ENCODE measurements at places on chromosomes 3 and 15.

DNA sequence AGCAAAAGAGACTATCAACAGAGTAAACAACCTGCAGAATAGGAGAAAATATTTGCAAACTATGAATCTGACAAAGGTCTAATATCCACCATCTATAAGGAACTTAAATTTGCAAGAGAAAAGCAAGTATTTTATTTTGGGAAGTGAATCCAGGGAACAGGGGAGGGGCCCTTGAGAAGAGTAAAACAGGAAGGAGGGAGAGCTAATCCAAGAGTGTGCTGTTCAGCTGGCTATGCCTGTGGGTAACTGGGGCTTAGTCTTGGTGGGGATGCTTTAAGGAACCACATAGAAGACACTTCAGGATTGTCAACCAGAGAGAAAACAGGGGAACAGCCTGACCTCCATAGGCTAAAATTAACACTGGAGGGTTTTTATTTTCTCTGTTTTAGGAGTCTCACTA, 3.9 kb upstream of the HHLA2 start:
- DNase-seq, result no peak

DNA sequence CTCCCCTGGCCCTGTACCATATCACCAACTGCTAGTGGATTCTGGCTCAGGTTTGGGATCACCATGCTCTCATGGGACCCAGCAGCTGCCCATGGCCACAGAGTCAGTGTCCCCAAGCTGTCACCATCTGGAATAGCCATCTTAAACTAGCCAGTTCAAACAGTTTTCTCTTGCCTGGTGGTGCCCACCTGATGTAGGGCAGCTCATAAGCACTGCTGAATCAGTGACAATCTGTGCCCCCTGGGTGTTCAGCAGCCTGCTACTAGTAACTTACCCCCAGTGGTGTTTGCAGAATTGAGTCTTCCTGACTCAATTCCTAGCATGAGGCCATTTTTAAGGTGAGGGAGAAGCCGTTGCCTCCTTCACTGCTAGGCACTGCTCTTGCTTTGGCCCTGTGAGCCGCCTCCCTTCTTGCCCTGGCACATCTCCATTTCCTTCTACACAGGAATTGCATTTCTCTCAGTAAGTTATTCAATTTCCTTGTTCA, 7.9 kb downstream of the RPSA start:
- peak; percentile 38 for DNase-seq

DNA sequence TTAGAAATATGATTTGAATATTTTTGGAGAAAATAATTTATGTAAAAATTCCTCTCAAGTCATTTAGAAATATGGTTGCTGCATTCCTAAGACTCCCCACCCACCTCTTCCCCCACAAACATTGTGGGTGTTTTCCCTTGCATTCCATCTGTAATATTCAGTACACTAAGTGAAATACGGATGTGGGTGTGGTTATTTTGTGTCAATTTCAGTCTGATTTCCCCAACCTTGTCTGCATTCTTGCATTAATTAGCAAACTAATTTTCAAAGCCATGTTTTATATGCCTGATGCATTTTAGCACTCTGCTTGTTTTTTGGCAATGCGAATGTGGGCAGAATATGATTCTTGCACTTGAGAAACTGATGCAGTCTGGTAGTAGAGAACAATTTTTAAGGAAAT, 408.3 kb upstream of the RGMA start:
- no peak for DNase-seq

DNA sequence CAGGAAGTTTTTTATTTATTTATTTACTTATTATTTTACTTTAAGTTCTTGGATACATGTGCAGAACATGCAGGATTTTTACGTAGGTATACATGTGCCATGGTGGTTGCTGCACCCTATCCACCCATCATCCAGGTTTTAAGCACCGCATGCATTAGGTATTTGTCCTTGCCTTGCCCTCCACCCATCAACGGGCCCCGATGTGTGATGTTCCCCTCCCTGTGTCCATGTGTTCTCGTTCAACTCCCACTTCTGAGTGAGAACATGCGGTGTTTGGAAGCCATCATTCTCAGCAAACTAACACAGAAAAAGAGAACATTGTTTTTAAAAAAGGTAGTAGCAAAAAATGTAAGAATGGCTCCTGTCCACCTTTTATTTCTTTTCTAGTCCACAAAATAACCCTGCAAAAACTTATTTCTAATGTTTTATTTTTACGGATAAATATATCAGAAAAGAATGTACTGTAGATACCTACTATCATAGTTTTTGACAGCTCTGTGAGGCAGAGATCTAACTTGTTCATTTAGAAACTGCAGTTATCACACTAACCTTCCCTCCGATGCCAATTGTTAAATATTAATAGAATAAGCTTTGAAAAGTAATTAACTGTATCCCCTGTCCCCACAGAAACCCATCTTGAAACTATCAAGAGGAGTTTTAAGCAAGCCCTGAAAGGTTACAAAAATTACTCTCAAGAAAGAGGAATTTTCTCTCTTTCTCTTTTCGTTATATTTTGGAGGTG, 189.2 kb downstream of the LPP start:
- no peak for DNase-seq

- no peak for DNase-seq
These were observed 698 bp downstream of the GRM7 start for GRCh38 chr3:6861625-6862000.

GRCh38 chr15:51737522-51738305, at the start of gene LYSMD2:
Gene LYSMD2, minus strand, starts transcription at chr15:51737655. Its CDS starts 33 bp downstream, at chr15:51737622.
- DNase-seq, result no peak

- no peak for DNase-seq
These were observed 3.7 kb upstream of the TMED3 start for GRCh38 chr15:79307251-79307650.

DNA sequence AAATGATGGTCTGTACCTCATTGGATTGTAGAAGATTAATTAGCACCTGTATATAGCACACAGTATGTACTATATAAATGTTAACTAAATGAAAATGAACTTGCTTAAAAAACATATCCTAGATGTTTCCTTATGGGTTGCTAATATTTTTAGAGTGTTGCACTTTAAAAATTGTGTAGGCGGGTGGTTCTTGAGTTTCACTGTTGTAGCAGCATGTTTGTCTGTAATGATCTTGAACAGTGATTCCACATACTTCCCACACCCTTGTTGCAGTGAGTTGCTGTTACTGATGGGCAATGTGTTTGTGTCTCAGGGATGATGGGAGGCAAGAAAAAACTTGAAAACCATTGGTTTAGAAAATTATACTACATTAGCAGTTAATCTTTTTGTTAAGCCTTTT, 22.0 kb downstream of the USP3 start:
- DNase-seq, result no peak

DNA sequence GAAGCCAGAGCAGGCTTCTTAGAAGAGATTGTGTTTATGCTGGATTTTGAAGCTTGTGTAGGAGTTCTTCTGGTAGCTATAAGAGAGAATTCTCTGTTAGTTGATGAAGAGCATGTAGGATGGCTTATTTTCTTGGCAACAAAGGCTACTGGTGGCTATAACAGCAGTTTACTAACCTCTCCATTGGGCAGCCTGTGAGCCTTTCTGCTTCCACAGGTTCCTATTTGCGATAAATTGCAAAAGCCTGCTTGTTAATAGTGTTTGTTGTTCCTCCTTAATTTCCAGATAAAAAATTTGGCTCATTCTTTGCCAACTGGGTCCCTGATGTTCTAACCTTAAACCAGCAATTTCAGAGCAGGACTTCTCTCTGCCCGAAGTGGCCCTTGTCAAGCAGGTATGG, 290.6 kb upstream of the TRIM42 start:
- DNase-seq, result peak; percentile 44

DNA sequence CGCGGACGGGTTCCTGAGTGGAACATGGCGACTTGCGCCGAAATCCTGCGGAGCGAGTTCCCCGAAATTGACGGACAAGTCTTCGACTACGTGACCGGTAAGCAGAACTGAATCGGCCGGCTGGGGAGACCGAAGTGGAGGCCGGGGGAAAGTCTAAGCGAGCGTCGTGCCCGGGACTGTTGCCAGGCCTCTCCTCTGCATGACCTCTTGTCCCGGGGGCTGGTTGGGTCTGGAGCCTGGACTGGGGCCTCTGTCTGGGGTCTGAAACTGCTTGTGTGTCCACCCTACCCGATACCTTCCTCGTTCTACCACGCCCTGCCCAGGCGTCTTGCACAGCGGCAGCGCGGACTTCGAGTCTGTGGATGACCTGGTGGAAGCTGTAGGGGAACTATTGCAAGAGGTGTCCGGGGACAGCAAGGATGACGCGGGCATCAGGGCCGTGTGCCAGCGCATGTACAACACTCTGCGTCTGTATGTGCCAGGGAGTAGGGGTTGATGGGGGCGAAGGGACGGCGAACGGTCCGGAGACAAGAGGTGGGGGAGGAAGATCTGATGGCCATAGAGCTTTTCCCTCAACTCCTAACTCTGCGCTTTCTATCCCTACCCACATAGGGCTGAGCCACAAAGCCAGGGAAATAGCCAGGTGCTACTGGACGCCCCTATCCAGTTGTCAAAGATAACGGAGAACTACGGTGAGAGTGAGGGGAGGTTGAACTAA, at the start of gene ABCF3:
Gene ABCF3 (plus strand): TSS at position 16 of the 718 bp plus-strand sequence. CDS start 9 bp downstream, at position 25.
- DNase-seq, result peak; percentile 13

DNA sequence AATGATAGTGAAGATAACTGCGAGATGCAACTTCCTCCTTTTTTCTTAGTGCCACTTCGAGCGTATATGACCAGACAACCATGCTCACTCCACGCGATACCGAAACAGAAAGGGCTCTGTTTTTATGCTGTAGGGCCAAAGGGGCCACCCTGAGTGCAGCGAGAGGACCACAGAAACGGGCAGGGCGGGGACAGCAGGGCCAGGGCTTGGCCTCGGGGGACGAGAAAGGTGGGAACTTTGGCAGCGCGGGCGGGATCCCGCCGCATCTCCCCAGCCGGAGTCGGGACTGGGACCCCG, 483 bp downstream of the VPS13C start:
- no peak for DNase-seq

Data from LNCaP clone FGC (cell line).